ENCODE measurements at places on chromosomes 13 and 19. TPM values are rescaled to one million over a fixed set of nuclear protein-coding genes. Genes with fewer than 3 reads are reported as not detected.

The MAG gene
- not detected for total RNA-seq

The ZNF585A gene
- 8.6 TPM for total RNA-seq

The THSD1 gene
- total RNA-seq = 16.0 TPM

The CCNE1 gene
- total RNA-seq = 0.81 TPM

The FAM83E gene
- not detected for total RNA-seq

The KIR2DL1 gene
- total RNA-seq = not detected

The UHRF1 gene
- total RNA-seq = 3.4 TPM

The TMEM150B gene
- 9.6 TPM for total RNA-seq

The RTBDN gene
- not detected for total RNA-seq

The SPRED3 gene
- 26.1 TPM for total RNA-seq

The C19orf12 gene
- total RNA-seq = 26.4 TPM

The CAB39L gene
- total RNA-seq = 25.1 TPM

The NOVA2 gene
- total RNA-seq = 8.1 TPM

The NUMBL gene
- total RNA-seq = 95.4 TPM

The CBLC gene
- not detected for total RNA-seq

The SKA3 gene
- 0.91 TPM for total RNA-seq

The CPT1C gene
- 6.5 TPM for total RNA-seq

The ZNF443 gene
- total RNA-seq = 3.8 TPM

The ZNF844 gene
- 7.8 TPM for total RNA-seq

The IQCN gene
- total RNA-seq = 12.2 TPM

The CABP5 gene
- not detected for total RNA-seq

The SOX1 gene
- not detected for total RNA-seq

The LENG9 gene
- 5.4 TPM for total RNA-seq

The PEX11G gene
- total RNA-seq = 1.9 TPM

Measured in aorta (tissue), 5 donors.